ENCODE measurements at places on chromosomes 5 and 9.
A peak's percentile ranks its signal among the peaks of the same experiment; 100 is the strongest.

DNA sequence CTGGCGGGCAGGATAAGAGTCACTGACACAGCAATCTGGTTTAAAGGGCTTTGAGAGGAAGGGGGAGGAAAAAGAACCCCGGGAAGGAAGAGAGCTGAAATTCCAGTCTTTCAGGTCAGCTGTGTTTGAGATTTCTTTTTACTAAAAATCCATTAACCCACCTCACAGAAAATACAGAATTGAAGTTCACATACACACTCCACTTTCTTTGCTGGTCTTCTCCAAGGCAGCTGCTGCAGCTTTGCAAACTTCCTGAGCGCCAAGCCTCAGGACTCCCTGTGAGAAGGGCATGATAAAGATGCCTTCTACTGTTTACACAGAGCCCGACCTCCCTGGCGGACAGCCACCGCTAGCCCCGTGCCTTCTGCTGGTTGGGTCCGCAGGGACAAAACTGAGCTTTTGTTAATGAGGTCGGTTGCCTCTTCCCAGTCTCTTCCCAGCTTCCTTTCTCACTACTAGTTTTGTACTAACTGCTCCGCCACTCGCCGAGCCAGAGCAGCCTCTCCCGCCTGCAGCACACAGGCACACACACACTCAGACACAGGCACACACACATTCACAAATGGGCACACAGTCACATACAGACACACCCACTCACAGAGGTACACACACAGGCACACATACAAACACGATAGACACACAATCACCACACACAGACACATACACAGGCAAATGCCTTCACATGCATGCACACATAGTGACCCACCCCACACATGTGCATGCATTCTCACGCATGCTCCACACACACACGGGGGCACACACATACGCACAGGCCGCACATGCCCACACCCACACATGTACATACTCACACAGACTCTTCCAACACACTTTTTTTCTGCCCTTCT is at the start of gene FREM1:
Gene FREM1 (minus strand): TSS at position 468 of the 845 bp plus-strand sequence. CDS start 41,451 bp downstream, outside the sequence.
- no peak for DNase-seq

GRCh38 chr9:117258184-117258866 is 156.5 kb downstream of the ASTN2 start:
- DNase-seq: no peak

DNA sequence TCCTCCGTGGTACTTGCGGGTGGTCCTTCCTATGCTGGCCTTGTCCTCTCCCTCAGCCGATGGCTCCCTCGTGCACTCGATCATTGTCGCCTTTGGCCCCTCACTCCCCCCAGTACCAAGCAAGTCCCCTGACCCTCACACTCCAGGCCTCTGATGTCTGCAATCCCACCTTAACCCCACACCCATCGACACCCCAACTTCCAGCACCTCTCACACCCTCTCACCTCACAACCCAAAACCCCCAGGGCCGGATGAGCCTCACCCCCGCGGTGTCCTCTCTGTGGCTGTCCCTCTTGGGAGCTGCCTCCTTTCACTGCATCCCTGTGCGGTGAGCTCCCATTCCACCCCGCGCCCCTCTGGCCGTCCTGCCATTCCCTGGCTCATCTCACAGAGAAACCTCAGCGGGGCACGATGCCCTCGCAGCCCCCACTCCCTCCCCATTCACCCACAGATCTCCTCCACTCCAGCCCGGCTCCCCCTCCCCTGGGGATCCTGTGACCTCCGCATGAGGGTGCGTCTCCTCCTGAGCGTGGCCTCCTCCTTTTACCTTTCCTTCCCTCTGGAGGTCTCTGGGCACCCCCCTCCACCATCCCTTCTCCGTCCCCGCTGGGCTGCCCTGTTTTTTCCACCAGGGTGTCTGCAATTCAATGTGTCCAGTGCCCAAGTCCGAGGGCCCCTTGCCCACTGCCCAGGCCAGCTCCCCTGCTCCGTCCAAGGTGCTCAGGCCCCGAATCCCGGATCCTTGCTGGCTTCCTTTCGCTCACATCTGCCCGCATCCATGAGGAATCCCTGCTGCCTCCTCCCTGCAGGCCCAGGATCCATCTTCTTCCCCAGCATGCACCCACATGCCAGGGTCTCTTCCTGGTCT is 15.8 kb upstream of the RNU6ATAC start:
- no peak for DNase-seq

DNA sequence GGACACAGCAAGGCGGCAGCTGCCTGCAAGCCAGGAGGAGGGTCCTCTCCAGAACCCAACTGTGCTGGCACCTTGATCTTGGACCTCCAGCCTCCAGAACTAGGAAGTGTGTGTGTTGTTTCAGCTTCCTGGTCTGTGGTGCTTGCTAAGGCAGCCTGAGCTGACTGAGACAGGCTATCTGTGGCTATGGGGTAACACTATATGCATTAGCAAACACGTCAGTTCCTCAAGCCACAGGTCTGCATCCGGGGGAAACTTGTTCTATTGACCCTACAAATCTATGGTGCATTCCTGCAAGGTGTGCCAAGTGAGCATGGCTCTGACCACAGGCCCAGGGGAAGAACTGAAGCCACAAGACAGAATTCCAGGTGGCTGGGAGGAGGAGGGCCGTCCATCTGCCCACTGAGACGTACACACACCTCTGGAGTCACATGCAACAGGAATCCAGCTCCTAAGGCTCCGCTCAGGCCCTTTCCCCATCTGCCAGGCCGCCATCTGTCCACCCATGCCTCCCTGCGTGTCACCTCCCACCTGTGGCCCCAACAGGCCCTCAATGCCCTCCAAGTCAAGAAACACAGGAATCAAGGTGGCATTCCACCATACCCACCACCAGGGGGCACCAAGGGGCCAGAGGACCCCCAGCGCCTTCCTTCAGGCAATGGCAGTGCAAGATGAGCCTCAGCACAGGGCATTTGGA is 174.9 kb downstream of the ROR2 start:
- peak; percentile 36 for DNase-seq

DNA sequence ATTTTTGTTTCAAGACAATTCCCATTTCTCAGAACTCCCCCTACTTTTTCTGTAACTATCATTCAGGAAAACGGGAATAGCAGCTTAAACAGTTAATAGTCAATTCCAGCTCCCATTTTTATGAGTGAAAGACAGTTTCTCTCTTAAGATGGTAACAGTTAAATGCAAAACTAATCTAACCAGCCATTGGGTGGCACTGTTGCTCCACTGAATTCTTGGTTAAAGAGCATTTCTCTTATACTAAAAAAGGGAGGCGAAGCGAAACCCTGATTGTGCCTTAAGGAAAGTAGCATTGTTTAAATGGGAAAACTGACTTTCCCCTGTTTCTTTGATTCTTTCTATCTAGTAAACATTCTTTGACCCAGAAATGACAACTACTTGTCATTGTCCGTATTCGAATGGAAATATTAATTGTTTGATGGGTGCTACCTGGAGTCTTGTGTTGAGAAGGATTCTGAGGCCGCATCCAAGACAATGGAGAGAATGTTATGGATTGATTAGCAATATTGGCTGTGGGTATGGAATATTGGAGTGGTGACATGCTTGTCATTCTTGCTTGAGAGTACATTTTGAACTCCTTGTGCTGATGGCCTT is 507.8 kb downstream of the MAT2B start:
- peak; percentile 41 for DNase-seq

- DNase-seq: no peak
Observed at GRCh38 chr9:79973627-79974026, 401.9 kb downstream of the TLE4 start.

GRCh38 chr9:137828527-137829259 is 48.9 kb upstream of the CACNA1B start:
- DNase-seq: no peak

- no peak for DNase-seq
Observed at GRCh38 chr5:38734353-38734752, 111.5 kb upstream of the OSMR start.

DNA sequence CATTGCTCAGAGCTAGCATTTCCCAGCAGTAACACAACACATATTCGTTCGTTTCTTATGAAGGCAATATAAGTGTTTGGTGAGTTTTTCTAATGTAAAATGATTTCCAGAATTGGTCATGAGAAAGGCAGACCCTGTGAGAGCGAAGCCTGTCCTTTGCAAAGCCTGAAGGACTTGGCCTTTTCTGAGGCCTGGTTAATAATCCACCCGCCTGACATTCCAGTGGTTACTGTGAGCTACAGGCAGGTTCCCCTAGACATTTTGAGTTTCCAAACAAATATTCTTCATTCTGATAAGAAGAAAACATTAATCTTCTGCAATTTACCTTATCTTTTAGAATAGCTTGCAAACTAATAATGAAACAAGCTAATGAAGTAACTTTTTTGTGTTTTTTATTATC is 38.0 kb downstream of the ADAMTS16 start:
- DNase-seq: no peak

DNA sequence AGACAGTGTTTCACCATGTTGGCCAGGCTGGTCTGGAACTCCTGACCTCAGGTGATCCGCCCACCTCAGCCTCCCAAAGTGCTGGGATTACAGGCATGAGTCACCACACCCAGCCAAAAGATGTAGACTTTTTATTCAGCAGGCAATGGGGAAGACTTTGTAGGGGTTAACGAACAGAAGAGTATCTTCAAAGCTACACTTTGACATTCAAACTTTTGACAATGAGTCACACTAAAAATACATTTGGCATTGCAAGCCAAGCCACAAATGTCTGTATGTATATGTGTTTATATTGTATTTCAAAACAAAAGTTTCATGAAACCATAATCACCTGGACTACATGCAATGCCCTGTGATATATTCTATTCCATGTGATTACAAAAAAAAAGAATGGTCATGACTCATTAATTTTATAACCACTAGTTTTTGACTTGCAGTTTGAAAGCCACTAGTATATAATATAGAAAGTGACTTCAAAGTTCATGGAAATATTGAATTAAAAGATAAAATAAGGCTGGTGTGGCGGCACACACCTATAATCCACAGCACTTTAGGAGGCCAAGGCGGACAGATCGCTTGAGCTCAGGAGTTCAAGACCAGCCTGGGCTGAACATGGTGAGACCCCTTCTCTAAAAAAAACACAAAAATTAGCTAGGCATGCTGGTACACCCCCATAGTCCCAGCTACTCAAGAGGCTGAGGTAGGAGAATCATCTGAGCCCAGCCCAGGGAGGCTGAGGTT is 8.3 kb downstream of the DIMT1 start:
- no peak for DNase-seq

GRCh38 chr5:8068078-8068477 is 199.1 kb downstream of the MTRR start:
- DNase-seq: no peak

DNA sequence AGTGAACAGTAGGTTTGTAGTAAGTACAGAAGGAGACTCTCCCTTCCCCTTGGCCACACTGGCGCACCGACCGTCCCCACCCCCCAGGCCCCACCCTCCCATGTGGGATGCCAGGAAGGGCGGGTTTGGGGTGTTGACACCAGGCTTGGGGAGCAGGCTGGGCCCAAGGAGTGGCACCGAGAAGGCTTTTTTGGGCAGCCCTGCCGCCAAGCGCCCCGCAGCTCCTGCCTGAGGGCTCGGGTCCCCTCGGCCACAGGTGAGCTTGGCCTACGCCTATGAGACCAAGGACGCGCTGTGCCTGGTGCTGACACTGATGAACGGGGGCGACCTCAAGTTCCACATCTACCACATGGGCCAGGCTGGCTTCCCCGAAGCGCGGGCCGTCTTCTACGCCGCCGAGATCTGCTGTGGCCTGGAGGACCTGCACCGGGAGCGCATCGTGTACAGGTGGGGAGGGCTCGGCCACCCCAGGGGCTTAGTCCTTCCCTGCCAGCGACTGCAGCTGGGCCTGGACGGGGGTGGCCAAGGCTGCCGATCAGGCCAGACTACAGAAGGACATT is 7.3 kb downstream of the GRK6 start:
- no peak for DNase-seq

DNA sequence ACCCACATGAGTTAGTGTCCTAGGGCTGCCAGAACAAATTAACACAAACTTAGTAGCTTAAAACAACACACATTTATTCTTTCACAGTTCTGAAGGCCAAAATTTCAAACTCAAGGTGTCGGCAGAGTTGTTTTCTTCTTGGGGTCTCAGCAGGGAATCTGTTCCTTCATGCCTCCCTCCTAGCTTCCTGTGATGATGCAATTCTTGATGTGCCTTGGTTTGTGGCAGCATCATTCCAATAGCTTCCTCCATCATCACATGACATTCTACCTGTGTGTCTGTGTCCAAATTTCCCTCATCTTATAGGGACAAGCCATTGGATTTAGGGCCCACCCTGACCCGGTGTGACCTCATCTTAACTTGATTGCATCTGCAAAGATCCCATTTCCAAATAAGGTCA is 12.2 kb upstream of the SLC25A48 start:
- DNase-seq: no peak

DNA sequence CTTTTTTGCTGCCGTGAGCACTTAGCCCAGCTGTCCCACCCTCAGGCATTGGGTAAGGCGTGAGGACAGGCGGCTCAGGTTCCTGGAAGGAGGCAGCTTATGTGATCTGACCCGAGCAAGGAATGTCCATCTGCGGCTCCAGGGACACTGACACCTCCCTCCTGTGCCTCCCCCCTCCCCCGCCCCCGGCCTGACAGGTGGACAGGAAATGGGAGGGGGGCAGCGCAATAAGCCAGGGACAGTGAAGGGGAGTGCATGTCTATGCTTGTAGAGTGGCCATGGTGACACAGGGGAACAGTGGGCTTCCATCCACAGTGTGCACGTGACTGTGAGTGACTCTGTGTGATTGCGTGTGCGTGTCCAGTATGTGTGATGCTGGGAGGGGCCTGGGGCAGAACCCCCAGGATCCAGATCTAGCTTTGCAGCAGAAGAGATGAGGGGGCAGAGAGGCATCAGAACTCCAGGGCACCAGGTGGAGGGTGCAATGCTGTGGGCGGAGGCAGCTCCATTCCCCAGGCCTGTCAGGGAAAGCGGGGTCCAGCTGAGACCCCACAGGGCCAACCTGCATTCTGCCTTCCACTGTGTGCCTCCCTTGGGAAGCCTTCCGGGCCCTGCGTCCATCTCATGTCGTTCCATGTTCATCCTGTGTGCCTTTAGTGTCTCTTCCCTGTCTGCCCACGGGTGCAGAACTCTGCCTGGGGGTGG is 30.5 kb downstream of the CNTFR start:
- DNase-seq: no peak

GRCh38 chr5:58795327-58795726 is 212.5 kb downstream of the RAB3C start:
- DNase-seq: no peak

DNA sequence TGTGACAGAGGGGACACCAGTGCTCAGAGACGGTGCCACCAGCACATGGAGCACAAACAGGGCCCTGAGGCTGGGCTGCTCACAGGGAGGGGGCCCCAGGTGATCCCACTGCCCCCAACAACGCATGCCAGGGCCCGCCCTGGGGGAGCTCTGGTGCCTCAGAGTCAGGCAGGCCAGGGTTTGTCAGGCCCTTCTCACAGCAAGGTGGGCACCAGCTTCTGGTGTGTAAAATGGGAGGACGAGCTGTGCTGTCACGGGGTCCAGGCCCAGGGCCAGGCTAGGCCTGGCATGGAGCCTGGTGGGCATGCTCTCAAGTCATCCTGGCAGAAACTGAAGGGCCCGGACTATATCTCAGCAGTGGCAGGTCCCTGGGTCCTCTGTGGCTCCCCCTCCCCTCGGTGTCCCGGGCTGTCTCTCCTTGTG is 34.5 kb downstream of the PRRT1B start:
- DNase-seq: no peak

GRCh38 chr9:69121155-69122081 is 52.7 kb upstream of the TJP2 start:
- DNase-seq: peak; percentile 21
